Fibroblast of gingiva (primary cell): ENCODE measurements at places on chromosomes 5 and 9.

DNA sequence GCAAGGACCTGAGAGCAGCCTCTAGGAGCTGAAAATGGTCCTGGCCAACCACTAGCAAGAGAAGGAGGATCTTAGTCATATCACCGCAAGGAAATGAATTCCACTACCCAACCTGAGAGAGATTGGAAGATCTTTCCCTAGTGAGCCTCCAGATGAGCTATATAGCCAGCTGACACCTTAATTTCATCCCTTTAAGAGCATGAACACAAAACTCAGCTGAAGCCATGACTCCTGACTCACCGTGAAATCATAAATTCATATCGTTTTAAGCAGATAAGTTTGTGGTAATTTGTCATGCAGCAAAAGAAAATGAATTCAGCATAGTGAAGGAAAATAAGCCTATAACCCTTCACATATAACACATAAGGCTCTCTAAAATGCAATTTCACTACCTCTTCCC, 23.5 kb downstream of the MAPKAP1 start:
- no peak for DNase-seq

DNA sequence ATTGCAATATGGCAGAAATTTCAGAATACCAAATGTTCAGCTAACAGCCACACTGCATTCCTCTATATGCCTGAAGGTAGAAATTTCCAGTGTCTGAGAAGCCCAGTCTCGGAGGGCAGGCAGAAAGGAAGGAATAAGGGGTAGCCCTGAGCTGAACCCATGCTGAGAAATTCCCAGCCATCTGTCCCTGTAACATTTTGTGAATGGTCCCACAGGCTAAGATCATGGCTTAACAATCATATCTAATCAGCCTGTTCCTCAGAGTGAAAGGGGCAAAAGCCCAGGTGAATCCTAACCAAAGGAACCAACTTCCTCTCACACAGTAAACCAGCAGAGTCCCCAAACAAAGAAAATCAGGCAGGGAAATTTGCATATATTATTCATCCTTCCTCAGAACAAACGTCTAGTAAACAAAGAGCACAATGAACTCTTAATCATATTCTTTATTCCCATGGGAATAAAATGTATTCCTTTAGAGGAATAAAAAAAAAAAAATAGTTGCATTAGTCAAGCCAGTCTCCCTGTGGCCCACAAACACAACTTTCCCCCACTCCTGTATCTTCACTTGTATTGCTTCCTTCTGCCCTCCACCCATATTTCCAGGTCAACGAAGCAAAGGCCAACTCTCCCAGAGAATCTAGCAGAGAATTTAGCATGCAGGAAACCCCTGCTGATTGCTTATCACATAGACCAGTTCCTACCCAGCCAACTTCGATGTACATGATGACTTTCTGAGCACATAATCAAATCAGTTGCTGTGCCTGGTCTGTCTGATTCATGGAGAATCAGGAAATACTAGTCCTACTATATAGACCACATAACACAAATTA, 257.6 kb downstream of the FAM114A2 start:
- DNase-seq, result no peak

DNA sequence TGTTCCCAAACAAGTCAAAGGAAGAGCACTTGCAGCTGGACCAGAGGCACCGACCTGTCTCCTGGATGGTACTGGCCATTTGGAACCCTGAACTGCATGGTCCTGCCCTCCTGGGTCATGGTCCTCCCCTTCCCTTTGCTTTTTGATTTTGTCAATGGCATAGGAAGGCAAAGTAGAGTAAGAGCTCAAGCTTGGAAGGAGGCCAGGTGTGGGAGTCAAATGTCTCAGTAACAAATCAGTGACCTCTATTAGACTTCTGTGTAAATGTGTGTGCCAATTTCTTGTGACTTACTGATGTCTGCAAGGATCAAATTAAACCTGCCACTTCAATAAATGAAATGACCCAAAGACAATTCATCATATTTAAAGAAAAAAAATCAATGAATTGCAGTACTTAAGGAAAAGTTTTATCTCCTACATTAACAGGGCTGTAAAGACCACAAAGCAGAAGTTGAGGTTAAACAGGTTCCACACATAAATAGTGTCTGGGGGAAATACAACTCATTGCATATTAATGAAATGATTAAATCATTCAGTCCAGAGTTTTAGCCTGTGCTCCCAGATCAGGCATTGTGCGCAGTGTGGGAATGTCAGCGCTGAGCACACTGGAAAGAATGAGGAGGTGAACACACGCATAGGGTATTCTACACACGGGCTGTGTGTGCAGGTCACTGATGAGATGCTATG, 32.7 kb downstream of the OSMR start:
- no peak for DNase-seq

GRCh38 chr5:115995351-115995750, 33.1 kb downstream of the LVRN start:
- no peak for DNase-seq

DNA sequence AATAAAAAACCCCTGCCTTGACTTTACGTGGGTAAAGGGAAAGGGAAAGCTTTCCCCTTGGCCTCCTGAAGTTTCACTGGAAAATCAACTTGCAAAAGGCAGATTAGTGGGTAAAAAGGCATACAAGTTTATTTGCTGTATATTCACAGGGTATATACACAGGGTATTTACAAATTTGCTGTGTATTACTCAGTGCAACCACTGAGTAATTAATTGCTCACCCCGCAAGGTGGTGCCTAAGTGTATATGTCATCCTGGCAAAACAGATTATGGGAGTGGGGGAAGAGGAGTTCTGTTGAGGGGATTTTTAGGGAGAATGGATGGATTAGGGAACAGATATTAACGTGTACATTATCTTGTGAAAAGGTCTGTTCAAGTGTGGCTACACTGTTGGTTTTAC, 7.1 kb upstream of the RARS1 start:
- DNase-seq, result no peak

DNA sequence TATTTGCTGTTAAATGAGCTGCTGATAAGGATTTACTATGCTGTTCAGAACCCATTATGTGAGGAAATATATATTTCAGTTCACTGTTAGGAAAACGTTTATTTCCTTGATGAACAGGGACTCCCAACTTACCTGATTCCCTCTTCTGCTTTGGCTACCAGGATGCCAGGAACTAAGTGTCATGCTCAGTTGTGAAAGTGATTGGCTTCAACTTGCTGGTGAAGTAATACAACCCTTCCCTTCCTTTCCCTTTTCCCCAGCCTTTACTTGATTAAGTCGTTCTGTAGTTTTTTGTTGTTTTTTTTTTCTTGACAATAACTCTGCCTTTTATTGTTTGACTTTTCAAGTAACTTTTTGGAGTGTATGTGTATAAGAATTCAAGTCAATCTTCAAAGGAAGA, 309.3 kb downstream of the DOCK8 start:
- peak; percentile 4 for DNase-seq

DNA sequence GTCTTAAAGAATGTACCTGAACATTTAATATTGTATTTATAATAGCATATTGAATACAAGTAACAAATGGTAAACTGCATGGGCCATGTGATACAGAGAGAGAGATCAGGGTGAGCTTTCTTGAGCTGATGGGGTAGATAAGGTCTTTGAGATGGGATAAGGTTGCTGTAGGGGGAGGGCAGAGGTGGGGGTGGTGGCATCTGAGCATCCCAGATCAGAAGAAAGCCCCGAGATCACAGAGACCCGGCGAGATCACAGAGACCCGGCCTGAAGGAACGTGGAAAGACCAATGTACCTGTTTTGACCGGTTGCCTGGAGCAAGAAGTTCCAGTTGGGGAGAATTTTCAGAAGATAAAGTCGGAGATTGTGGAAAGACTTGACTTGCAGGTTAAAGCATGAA, 6.6 kb downstream of the SMARCA2 start:
- DNase-seq, result no peak

- no peak for DNase-seq
Measured at GRCh38 chr5:1105350-1106265, 6.3 kb downstream of the SLC12A7 start.

- peak; percentile 64 for DNase-seq
Measured at GRCh38 chr9:22044583-22044982, 35.5 kb upstream of the CDKN2B start.

DNA sequence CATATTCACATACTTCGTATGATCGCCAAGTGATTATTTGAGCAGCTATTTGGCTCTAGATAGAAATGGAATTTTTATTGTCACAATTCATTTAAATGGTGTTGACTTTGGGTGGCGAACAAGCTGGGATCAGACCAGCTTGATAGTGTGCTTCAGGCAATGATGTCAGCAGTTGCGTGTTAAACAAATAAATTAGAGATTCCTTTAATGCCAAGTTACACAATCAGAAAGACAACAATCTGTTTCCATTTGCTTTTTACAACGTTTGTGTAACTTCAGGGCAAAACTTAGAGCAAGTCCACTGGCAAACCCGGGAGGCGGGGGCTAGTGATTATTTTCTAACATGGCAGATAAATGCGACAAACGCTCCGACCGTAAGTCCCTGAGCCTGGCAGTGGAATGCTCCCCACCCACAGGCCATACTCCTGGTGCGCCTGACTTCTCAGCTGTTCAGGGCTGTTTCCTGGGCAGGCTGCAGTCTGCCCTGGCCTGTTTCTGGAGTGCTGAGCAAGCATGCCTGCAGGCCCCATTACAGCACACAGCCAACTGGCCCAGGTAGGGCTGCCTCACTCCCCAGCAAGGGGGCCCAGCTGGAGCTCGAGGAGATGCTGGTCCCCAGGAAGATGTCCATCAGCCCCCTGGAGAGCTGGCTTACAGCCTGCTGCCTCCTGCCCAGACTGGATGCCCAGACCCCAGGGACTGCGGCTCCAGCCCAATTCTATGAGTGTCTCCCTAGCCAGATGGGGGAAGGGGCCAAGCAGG, 88.7 kb downstream of the BASP1 start:
- peak; percentile 95 for DNase-seq

- no peak for DNase-seq
Measured at GRCh38 chr9:1469996-1470395, 419.8 kb downstream of the DMRT2 start.
